Activated effector memory CD4-positive, alpha-beta T cell treated with Interleukin-2 at 50 U/mL for 16 hours (primary cell): ENCODE measurements at places on chromosomes 3 and 15.

- DNase-seq: no peak
Measured at GRCh38 chr3:127483902-127484591, 106.5 kb downstream of the TPRA1 start.

DNA sequence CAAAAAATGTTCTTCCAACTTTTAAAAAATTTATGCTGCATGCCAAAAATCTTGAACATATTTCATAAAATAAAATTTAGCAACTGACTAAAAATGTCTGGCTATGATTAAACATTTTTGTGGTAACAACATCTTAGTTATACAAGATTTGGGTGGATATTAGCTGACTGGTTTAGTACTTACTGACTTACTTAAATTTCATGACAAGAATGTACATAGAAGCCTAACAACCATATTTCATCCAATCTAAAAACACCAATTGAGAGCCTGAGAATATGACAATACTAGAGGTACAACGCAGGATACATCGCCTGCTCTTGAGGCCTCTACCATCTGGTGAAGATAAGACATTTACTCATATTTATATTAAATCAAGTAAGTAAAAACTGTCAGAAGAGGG is 34.6 kb downstream of the GNB4 start:
- no peak for DNase-seq

GRCh38 chr3:137121704-137122314 is 164.0 kb downstream of the IL20RB start:
- no peak for DNase-seq

GRCh38 chr15:40290545-40290917 is 7.7 kb upstream of the ANKRD63 start:
- DNase-seq: no peak

- no peak for DNase-seq
Measured at GRCh38 chr15:29225534-29226234, 43.9 kb downstream of the NSMCE3 start.

GRCh38 chr15:73697033-73697467 is 12.9 kb downstream of the CD276 start:
- DNase-seq: peak; percentile 76

GRCh38 chr3:170355738-170356595 is 1.5 kb upstream of the SKIL start:
- DNase-seq: no peak

DNA sequence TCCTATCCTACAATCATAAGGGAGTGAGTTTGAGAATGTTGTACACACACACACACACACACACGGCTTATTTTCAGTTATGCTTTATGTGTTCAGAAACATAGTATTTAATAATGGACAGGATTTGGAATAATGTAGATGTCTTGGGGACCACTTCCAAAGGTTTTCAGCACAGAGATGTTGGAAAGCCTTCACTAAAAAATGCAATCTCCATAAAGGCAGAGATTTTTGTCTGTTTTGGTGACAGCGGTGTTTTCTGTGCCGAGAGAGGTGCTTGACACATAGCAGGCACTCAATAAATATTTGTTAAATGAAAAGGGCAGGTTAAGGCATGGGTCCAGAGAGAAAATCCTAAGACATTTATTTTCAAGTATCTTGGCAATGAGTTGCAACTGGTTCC is 428.2 kb upstream of the RGMA start:
- DNase-seq: no peak

DNA sequence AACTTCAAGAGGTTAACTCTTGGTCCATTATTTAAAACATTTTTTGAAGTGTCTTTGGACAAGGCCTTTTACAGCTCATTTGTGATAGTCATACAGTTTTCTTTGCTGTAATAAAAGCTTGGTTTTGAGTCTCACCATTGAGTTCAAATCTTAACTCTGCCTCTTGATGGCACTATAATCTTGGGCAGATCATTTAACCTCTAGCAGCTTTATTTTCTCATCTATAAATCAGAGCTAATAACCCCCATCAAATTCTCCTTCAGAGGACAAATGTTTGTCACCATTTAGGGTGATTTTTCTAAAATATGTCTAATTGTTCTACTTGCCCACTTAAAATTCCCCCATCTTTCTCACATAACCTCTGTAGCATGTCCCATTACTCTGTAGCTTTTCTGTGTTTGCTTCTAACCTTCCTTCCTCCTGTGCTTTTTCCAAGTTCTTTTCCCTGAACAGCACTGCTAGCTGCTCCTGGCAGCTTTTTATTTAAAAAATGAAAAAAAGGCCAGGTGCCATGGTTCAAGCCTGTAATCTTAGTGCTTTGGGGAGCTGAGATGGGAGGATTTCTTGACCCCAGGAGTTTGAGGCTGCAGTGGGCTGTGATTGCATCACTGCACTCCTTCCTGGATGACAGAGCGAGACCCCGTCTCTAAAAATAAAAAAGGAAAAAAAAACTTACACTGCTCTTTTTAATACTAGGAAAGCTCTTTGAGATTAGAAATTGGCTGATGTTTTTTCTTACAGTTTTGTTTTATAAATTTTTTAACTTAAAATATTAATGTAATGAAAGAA is 28.5 kb downstream of the UBE2E1 start:
- DNase-seq: no peak

- no peak for DNase-seq
Measured at GRCh38 chr15:32669896-32670611, 28.5 kb downstream of the SCG5 start.

DNA sequence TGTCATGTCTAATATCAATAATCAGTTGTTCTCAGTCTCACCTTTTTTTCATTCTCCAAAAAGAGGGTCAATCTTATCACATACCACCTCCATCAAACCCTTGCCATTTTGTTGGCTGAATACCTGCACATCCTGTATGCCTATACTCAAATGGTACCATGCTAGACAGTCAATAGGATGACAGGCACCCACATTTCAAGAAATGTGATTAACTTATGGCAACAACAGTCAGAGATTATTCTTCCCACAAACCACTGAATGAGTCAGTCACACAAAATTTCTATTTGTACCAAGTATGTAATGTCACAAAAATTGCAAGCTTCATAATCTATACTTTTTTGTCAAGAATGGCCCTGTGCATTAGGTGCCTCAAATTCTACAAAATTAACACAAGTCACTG is 5.1 kb upstream of the SLC27A2 start:
- no peak for DNase-seq

DNA sequence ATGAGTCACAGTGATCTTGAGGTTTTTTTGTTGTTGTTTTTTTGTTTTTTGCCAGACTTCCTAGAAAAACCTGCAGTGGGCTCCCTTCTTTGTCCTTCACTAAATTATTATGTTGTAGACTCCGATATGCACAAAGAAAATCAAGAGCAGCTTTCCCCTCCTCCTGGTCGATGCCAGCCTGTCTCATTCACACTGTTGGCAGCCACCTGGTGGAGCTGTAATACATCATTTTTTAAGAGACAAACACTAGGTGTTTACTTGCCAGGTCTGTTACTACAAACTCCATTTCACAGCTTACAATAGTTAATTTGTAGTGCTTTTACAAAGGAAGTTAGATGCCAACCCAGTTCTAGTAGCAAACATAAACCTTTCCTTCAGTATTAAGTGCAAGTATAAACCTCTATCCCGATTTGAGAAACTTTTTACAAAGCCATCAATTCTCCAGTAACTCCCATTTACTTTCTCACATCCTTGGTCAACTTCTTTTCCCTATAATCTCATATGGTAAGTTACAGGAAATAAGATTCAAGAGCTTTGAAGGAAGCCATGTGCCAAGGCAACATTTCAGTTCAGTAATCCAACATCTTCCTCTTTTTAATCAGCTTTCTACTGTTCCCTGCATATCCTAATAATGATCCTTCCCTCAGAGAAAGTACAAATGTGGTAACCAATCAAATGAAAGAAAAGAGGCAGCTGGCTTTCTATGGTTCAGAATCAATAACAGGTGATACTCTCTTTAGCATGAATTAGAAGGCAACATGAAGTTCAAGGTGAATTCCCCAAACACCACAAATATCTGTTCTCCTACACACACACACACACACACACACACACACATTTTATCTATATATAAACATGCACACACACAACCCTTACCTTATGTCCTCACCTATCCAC is 14.0 kb downstream of the AAGAB start:
- peak; percentile 14 for DNase-seq

GRCh38 chr3:45776301-45776595 is 20.1 kb downstream of the SLC6A20 start:
- no peak for DNase-seq

DNA sequence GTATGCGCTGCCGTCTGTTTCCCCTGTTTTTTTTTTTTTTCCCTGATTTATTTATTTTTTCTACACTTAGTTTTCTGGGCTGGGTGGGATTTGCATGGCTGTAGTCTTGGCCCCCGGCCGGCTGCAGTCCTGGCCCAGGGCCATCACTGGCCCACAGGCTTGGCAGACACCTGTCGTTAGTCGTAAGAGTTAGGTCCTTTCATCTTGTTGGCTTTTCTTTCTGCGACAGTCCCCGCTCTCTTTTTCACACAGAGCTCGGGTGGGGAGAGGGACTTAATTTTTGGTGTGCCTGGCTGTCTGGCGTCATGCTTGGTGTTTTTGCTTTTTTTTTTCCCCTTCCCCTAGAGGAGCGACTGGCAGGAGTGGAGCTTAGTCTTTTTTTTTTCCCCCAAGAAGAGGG is 183.4 kb downstream of the KLF13 start:
- DNase-seq: no peak

GRCh38 chr3:14780927-14781507 is 37.7 kb upstream of the FGD5 start:
- no peak for DNase-seq

DNA sequence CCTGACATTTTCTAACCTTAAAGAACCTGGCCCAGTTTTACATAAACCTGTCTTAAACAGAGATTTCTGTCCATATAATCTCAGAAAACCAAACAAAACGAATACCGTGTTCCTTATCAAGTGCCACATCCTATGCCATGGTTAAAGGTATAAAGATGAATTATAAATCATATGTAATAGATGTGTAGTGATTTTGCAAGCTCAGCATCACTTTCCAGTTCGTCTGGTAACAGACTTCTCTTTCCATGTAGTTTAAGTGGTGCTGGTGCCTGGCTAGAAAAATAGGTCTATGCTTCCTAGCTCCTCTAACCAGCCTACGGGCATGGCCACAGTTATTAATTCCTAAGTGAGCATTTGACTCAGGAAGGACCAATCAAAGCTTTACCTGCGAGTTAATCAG is 3.4 kb upstream of the GRM7 start:
- no peak for DNase-seq

DNA sequence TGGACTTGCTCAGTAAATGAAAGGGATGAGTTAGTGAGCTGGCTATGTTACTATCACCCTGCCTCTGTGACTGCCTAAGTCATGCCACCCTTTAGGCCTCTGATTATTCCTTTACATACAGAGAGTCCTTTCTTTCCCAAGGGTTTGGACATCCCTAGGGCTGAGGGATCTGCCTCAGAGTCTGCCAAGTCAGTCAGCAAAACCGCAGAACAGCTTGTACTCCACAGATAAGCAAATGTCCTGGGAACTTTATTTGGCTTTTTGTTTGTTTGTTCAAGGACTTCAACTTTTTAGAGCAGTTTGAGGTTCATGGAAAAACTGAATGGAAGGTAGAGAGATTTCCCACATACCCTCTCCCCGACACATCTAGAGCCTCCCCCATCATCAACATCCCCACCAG is 82.6 kb upstream of the TRIM42 start:
- DNase-seq: no peak

- no peak for DNase-seq
Measured at GRCh38 chr3:98746122-98746521, 17.0 kb upstream of the ST3GAL6 start.

DNA sequence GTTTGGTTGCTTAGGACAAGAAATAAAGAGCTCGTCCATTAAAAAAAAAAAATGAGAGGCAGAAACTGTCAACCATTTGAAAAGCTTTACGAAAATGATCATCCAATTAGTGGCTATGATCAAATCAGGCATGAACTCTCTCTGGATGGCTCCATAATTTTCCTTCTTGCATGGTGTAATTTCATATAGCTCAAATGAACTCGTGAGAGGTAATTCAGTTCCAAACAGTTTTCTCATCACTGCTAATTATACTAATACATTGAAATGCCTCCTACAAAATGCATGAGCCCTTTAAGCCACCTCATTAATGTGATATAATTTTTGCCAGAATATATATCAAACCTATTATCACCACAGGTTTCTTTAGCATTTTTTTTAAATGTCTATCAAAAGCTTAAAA is 239.5 kb upstream of the MEIS2 start:
- no peak for DNase-seq

GRCh38 chr3:58999134-58999773 is 50.6 kb downstream of the CFAP20DC start:
- DNase-seq: no peak

DNA sequence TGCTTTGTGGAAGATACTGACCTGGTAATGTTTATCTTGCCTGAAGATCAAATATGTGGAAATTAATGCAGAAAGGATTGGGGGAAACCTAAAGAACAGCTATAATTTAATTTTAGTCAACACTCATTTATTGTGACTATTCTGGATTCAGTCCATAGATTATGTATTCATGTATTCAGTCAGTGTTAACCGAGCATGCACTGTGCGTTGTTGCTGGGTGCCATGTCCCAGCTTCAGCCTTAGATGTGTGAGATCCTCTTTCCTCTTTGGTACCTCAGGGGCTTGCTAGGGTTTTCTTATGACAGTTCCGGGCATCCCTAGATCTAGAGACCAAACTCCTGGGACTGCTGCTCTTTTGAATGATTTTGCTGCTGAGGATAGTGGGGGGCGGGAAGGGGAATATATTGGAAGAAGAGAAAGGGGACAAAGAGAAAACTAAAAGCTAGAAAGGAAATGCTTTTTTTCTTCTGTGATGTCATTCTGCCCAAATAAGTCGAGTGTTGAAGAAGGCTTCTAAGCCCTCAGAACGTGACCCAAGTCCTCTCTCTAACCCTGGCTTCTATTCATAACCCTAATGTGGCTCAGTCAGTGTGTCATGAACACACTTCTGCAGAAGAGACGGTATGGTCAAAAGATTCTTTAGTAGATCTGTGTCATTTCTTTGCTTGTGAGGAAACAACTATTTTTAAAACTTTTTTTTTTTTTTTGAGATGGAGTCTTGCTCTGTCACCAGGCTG is 33.5 kb downstream of the STARD9 start:
- no peak for DNase-seq

GRCh38 chr3:59908701-59909100 is 858.9 kb upstream of the CFAP20DC start:
- no peak for DNase-seq
